ENCODE measurements at places on chromosomes 5 and 9.

DNA sequence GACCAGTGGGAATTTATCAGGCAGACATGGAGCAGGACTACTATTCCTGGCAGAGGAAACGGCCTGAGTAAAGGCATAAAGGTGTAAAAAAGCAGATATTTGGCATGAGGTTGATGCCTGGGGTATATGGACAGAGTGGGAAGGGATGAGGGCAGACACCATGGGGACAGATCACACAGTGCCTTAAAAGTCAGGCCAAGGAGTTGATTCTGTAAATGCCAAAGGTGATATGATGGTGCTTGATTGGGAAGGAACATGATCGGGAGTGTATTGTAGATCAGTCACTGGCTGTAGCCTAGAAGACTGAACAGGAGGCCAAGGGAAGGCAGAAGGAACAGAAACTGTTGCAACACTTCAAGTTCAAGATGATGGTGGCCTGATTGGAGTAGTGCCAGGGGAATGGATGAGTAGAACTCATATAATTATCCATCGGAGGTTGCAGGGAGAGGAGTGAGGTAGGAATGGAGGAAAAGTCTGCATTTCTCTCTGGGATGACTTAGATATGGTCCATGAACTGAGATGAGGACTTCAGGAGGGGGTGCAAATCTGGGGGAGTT is 594.3 kb upstream of the KLF4 start:
- DNase-seq, result no peak

DNA sequence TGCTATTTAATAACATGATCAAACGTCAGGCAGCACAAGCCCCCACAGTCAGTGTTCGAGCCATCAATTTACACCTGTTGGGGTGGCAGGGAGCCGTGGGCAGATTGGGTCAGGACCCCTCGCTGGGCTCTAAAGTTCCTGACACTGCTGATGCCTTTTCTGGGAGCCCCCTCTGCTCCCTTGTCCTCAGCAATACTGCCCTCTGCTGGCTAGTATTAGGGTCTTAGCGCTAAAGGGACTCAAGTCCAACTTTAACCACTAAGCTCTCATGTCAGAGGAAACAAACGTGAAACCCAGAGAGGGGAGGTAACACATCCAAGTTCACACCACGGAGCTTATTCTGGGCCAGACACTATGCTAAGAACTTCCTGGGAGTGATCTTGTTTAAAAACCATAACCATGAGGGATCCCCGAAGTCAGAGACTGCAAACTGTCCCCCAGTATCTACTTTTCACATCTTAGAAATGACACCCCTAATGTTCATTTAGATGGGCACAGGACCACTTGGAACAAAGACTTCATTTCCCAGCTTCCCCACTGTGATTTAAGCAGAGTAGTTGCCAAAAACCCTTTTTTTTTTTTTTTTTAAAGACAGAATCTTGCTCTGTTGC is 20.4 kb downstream of the ANKS6 start:
- DNase-seq, result peak; percentile 69

DNA sequence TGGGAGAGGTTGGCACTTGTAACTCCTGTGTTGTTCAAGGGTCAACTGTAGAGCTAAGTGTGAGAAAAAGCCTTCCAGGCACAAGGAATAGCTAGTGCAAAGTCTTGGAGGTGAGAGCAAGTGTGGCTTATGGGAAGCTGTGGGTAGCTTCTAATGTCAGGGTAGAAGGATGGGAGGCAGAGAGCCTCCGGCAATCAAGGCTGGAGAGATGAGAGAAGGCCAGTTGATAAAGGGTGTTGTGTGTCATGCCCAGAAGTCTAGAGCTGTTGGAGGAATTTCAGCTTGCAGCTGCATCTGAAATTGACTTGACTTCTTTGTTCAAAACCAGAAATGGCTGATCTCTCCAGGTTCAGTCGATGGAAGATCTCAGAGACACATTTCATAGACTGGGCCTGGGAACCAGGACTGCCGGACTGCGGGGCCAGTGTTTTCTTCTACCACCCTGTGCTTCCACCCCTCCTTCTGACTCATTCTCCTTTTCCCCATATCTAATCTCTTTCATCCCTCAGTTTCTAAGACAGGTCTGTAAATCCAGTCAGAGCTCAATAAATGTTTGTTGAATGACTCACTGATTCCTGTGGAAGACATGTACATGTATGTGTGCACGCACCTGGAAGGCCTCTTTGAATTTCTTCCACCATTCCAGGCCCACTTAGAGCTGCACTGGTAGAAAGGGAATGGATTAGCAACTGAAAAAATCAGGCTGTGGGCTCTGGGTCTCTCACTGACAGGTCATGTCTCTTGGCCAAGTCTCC is 67.8 kb upstream of the KLF4 start:
- peak; percentile 93 for DNase-seq

DNA sequence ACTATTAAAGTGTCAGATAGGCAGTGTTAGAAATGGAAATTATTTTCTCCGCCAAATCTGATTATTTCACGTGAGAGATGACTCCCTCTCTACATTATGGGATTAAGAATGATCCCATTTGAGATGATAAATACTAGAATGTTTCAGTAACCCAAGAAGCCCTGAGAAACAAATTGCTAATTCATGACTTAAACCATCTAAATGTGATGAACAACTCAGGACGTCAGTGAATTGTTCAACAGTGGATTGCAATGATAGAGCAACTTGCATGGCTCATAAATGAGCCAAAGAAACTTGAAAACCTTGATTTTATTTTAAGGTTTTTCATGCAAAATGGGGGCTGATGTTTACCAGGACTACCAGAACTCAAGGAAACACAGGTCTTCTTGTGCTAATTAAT is 350.5 kb upstream of the WWC1 start:
- peak; percentile 66 for DNase-seq

GRCh38 chr9:138075961-138076649 is 198.5 kb downstream of the CACNA1B start:
- DNase-seq, result no peak

DNA sequence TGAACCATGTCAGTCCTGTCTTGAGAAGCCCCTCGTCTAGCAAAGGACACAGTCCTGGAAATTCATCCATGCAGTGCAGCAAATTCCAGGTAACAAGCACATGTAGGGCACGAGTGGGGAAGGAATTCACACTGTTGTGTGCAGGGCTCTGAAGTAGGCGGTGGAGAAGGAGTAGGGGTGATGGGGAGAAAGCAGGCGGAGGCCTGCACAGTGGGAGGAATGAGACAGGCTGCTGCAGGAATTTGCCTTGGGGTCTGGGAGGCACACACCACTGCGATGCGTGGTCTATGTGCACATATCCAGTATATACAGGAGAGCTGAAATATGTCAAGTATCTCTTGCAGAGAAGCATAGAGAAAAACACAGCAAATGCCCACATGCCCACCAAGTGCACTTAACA is 249.2 kb upstream of the IRX2 start:
- no peak for DNase-seq

GRCh38 chr9:132002643-132003318 is 76.9 kb downstream of the MED27 start:
- DNase-seq, result peak; percentile 77

DNA sequence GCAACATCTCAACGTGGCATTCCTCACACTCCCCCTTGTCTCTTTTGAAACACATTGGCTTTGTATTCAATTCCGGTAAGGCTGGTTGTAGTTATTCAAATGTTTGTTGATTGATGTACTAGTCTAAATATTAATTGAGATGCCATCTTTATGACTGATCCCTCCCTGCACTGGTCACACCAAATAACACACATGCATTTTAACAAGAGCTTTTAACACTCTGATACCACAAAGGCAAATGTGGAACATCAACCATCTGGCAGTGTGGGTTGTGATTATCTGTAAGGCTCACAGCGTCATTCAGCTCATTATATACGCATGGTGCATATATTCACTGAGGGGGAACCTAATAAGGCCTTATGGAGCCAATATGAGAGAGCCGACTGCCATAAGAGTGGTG is 305.0 kb downstream of the TENT4A start:
- DNase-seq, result no peak
